ENCODE measurements at places on chromosomes 5 and 9. TPM values are rescaled to one million over a fixed set of nuclear protein-coding genes. Genes with fewer than 3 reads are reported as not detected.

DNA sequence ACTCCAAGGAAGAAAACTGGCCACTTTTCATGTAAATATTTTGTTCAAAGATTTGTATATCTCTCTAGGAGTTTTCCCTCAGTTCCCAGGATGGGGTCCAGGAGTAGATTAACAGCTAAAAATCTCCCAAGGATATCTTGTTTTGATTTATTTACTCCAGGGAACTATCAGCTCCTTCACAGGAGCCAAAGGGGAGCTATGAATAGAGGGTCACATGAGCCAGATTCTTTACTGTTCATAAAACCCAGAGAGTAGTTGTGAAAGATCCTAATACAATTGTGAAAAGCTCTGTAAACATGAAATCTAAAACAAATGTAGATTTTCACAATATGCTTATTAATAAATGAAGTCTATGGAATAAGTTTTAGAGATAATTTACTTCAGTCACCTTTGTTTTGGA lies 16.9 kb downstream of the DIMT1 start:
- DNase-seq, result no peak

The SLC34A3 gene
- total RNA-seq, result not detected

DNA sequence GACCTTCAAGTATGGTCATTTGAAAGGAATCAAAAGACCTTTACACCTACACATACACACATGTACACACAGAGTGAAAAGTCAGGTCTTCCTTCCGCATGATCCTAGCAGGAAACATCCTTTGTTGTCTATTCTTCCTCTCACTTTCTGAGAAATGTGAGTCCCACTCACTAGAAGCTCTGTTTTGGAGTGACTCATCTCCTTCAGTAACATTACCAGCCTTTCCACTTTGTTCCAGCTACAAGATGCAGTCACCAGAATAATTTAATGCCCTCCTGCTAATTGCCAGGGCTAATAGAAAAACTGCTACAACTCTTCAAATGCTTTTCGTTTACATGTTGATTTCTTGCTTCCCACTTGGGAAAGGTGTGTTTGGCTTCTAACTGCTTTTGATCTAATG lies 417.3 kb downstream of the RASEF start:
- DNase-seq, result no peak

GRCh38 chr5:31486441-31486840 lies 45.5 kb downstream of the DROSHA start:
- no peak for DNase-seq

DNA sequence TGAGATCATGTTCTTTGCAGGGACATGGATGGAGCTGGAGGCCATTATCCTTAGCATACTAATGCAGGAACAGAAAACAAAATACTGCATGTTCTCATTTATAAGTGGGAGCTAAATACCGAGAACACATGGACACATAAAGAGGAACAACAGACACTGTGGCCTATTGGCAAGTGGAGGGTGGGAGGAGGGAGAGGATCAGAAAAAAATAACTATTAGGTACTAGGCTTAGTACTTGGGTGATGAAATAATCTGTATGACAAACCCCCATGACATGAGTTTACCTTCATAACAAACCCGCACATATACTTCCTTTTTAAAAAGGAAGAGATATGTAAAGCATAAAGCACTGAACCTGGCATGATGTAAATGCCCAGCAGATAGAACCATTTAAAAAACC lies 99.0 kb downstream of the MEGF10 start:
- DNase-seq, result no peak

- DNase-seq, result peak; percentile 10
These were observed 155.6 kb upstream of the VLDLR start for GRCh38 chr9:2465921-2466460.

GRCh38 chr5:128646176-128646575 lies 108.1 kb upstream of the FBN2 start:
- DNase-seq, result no peak

The IGIP gene
- 26.7 TPM for total RNA-seq

DNA sequence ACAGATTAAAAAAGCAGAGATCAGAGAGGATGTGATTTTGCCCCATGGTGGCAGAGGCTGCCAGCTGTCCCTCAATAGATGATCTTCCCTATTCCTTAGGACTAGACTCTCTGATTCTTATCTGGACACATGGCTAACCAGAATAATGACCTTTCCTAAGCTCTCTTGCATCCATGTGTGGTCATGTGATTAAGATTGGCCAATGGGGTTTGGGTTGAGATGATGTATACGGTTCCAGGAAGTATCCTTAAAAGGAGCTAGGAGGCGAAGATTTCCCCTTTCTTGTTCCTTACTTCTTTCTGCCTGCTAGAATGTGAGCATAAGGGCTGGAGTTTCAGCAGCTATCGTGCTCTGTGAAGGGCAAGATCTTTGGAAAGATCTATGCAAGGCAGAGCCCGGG lies 39.8 kb downstream of the FOXI1 start:
- DNase-seq, result no peak

GRCh38 chr5:163505049-163505367 lies 411 bp upstream of the MAT2B start:
- no peak for DNase-seq

The CDH6 gene
- total RNA-seq, result 16.1 TPM

GRCh38 chr5:157913575-157913974 lies 54.6 kb upstream of the CLINT1 start:
- no peak for DNase-seq

- no peak for DNase-seq
These were observed 76.2 kb downstream of the MRPL36 start for GRCh38 chr5:1723476-1723875.

- DNase-seq, result peak; percentile 99
These were observed 11.8 kb upstream of the ACTBL2 start for GRCh38 chr5:57494104-57495098.

DNA sequence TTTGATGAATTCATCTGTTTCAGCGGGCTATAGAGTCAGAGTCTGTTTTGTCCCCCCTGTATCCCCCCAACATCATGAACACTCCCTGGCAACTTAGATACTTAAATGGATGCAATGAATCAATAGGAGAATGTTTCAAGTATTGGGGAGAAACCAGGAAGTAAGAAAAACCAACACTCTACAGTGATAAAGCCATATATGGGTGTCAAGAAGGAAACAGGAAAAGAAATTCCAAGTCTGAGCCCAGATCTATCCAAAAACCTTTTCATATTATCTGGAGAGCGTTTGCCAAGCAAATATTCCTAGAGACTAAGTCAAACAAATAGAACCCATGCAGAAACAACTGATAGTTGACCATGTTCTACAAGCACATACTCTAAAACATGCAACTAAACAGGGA lies 2.3 kb upstream of the GNAQ start:
- no peak for DNase-seq

The FAM78A gene
- total RNA-seq, result 8.9 TPM

GRCh38 chr5:52864371-52864770 lies 76.7 kb downstream of the ITGA1 start:
- peak; percentile 88 for DNase-seq

The LRRTM2 gene
- total RNA-seq, result 2.4 TPM

The PKD2L2 gene
- 2.4 TPM for total RNA-seq

The FOXD4 gene
- total RNA-seq, result 3.4 TPM

The LHX3 gene
- 0.24 TPM for total RNA-seq

The SLC46A2 gene
- 0.24 TPM for total RNA-seq

The PCDHGA12 gene
- 14.4 TPM for total RNA-seq

The AFAP1L1 gene
- 0.72 TPM for total RNA-seq

The ERCC8 gene
- 11.6 TPM for total RNA-seq

The CCL27 gene
- total RNA-seq, result not detected

Measured in umbilical cord (tissue), 2 donors.